ENCODE measurements at places on chromosomes 1 and 21. TPM values are rescaled to one million over a fixed set of nuclear protein-coding genes. Genes with fewer than 3 reads are reported as not detected.

Gene PROK1
- total RNA-seq = not detected

Gene VPS72
- 180 TPM for total RNA-seq

Gene CENPF
- total RNA-seq = 76.7 TPM

Gene LCE1A
- total RNA-seq = not detected

Gene GADD45A
- 18.3 TPM for total RNA-seq

Gene XKR8
- 23.3 TPM for total RNA-seq

Gene SLC35F3
- total RNA-seq = 4.6 TPM

Gene CPTP
- 27.7 TPM for total RNA-seq

Gene RSPO1
- 0.14 TPM for total RNA-seq

Gene S1PR1
- 2.4 TPM for total RNA-seq

Gene SH2D1B
- not detected for total RNA-seq

Gene SPAG17
- 0.67 TPM for total RNA-seq

Gene SPRR2B
- total RNA-seq = not detected

Gene SPATA21
- total RNA-seq = 0.07 TPM

Gene KCNE1
- total RNA-seq = not detected

Gene OR2G6
- total RNA-seq = not detected

Gene EDN2
- 0.81 TPM for total RNA-seq

Gene AKNAD1
- total RNA-seq = not detected

Gene IL20
- not detected for total RNA-seq

Gene KRTCAP2
- 204 TPM for total RNA-seq

Gene UBE4B
- total RNA-seq = 88.1 TPM

Gene FMO4
- total RNA-seq = 2.6 TPM
